ENCODE measurements at places on chromosomes 13 and 19.

GRCh38 chr13:76837801-76838200 is 48.4 kb downstream of the KCTD12 start:
- DNase-seq: no peak

- DNase-seq: no peak
These were observed 210.8 kb upstream of the UBL3 start for GRCh38 chr13:30061217-30061616.

GRCh38 chr19:6564393-6564792 is 26.6 kb downstream of the CD70 start:
- no peak for DNase-seq

DNA sequence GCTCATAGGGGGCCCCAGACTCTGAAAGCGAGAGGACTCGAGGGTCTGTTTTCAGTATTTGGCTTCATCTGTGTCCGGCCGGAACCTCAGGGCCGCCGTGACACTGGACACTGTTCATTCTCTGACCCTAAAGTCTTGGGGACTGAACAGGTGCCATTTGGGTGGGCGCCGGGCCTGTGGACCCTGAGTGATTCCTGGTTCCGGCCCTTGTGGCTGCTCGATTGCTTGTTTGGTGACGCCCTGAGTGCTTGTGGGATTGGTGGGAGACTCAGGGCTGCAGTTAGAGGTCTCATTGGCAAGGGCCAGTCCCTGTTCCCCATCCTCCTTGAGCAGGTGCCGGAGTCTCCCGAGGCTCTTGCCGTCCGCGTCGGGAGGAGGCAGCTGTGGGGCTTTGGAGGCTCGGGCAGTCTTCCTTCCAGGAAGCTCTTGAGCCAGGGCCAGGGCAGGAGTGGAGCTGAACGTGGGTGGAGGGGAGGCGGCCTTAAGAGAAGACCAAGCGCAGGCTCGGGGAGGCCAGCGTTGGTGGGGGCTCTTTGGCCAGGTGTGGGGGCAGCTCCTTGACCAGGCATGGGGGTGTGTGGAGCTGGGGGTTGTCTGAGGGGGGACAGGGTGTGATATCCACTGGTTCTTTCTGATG is 4.7 kb downstream of the PTBP1 start:
- DNase-seq: no peak

DNA sequence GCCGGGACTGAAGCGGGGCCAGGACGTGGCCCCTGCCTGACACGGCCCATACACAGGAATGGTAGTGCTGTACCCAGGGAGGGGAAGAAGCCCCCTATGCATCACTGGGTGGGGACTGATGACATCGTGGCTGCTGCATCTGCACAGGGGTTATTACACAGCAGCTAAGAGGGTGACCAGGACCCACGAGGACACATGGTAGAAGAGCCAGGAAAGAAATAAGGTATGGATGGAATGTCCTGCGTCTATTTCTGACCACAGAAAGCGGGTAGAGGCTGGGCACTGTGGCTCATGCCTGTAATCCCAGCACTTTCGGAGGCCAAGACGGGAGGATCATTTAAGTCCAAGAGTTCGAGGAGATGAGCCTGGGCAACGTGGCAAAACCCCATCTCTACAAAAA is 24.1 kb downstream of the DCAF15 start:
- no peak for DNase-seq

DNA sequence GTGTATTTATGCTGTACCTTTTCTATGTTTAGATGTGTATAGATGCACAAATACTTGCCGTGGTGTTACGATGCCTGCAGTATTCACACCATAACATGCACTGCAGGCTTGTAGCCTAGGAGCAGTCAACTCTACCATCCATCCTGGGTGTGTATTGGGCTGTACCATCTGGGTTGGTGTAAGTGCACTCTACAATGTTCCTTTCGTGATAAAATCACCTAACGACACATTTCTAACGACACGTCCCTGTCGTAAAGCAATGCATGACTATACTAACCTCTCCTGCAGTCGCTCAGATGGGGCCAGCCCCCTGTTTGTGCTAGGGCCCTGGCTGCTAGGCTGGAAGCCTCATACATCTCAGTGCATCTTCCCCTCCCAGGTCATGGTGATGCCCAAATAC is 18.4 kb downstream of the CD177 start:
- no peak for DNase-seq

- DNase-seq: no peak
These were observed 1.5 kb downstream of the CD22 start for GRCh38 chr19:35330475-35330874.

GRCh38 chr19:33388231-33388724 is 14.8 kb downstream of the CEBPG start:
- DNase-seq: no peak

- DNase-seq: no peak
These were observed 486 bp downstream of the ZNF808 start for GRCh38 chr19:52527956-52528351.

DNA sequence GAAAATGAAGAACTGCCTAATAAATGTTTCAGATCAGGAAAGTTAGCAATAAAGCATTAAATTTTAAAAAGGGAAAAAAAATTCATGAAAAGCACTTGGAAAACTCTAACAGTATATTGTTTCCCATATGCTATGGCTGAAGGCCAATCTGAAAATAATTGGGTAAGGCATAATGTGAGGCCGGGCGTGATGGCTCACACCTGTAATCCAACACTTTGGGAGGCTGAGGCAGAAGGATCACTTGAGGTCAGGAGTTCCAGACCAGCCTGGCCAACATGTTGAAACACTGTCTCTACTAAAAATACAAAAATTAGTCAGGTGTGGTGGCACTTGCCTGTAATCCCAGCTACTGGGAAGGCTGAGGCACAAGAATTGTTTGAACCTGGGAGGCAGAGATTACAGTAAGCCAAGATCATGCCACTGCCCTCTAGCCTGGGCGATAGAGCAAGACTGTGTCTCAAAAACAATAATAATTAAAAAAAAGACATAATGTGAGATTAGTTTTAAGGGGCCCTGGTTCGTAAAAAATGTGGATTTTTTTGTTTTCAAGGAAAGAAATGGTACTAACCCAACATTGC is 15.2 kb downstream of the INTS6 start:
- no peak for DNase-seq
